SJSA1 (cell line): ENCODE measurements at places on chromosomes 4 and X.

DNA sequence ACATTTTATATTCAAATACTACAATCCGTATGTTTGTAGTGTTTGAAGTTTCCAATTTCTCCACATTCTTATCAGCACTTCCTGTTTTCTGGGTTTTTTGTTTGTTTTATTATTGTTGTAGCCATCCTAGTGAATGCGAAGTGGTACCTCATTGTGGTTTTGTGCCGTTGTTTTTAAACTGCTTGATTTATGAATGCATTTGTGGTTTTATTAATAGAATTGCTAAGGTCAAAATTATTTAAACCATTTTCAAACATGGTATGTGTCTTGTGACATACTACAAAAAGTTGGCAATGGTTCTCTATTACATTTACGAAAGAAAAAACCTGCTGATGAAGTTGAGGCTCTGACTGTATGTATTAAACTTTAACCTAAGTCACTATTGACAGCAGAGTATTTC, 780.0 kb upstream of the MAGEB2 start:
- no peak for DNase-seq

DNA sequence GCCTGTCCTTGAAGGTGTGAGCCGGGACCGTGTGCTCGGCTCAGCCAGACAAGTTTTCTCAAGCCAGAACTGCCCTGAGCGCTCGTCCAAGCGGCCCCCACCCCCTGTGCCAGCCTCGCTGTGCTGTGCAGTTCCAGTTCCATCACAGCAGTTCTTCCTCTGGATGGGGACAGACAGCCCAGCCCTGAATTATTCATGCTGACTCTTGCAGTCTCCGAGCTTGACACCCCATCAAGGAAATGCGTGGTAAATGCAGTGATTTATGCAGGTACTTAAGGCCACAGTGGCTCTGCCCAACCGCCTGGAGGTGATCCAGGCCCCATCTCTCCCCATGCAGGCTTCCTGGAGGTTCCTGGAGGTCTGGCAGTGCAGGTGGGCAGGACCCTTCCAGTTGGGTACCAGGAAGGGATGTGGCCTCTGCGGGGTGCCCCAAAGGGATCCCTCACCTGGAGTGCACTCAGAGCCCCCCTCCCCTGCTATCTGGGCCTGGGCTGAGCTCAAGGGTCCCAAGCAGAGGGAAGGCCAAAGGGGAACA, 44.8 kb upstream of the HMX1 start:
- DNase-seq, result no peak

DNA sequence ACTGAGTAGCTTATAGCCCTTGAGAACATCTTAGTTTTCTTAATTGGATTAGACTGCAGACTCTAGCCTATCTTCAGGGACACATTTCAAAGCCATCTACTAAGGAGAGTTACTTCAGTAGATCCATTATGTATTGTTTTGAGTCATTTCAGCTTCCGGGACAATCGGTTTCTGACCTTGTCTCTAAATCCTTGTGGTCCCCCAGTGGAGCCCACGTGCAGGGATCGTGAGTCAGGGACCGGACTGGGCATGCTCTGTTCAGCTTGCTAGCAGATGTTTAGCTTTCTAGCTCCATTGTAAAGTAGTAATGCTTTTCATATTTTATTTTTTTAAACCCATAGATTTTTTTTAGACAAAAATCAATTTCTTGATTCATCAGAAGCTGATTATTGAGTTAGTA, 211.9 kb upstream of the PRPS2 start:
- no peak for DNase-seq

GRCh38 chr4:145446184-145446583, 35.5 kb upstream of the SMAD1 start:
- DNase-seq, result no peak

DNA sequence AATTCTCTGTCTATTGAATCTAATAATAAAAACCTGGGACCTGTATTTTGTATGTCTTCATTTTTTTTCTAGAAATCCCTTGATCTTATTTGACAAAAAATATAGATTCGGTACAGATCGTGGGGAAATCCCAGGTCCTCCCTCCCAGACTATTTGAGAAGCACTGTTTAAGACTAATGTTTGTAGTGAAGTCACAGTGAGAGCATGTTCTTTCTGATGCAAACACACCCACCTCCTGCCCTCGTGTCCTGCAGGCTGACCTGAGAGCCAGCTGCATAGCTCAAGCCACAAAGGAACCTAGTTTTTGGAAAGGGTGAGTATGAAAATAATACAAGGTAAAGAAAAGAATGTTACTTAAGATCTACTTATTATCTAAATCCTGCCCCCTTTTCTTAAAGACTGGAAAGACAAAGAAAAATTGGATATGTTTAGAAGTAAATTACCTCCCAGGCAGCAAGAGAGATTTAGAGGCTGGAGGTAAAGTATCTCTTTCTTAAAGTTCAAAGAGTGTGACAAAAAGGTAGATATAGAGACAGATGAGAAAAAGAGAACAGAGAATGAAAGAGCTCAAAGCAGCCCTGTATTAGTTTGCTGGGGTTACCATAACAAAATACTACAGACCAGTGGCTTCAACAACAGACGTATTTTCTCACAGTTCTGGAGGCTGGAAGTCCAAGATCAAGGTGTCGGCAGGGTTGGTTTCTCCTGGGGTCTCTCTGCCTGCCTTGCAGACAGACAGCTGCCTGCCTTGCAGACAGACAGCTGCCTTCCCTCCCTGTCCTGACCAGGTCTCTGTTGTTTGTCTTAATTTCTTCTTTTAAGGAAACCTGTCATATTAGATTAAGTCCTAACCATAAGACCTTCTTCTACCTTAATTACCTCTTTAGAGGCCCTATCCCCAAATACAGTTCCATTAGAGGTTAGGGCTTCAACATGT, 20.4 kb upstream of the DCTD start:
- no peak for DNase-seq
